NCI-H2171 treated with DMSO at 0.1 percent for 48 hours (cell line): ENCODE measurements at places on chromosomes 3 and 15.

DNA sequence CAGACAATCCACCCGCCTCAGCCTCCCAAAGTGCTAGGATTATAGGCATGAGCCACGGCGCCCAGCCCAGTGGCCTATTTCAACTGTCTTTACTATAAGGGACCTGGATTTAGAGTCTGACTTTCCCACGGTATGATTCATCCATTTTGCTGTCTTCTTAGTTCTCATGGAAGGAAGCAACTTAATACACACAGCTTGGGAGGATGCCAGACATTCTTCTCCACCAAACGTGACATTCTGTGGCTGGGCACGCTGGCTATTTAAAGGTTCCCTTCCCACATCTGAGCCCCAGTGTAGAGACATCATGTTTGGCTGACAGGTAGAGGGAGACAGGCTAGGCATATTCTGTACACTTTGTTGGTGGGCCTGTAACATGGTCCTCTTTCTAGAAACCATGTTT lies 26.2 kb downstream of the FAM43A start:
- no peak for DNase-seq

DNA sequence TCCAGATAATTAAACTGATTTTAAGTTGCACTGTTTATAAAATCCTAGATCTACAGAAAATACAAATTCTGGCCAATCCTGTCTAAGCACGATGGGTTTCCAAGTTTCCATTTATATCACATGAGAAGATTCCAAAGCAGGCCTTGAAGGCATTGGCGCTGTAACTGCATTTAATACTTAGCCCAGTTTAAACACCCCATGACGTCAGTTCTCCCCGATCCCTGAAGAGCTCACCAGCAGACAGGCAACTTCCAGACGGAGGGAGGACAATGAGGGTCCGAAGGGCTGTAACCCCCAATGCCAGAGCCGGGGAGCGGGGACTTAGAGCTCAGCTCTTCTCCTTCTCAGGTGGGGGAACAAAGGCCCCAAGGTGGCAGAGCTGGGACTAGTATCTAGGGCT lies 117.3 kb downstream of the XXYLT1 start:
- DNase-seq = no peak

DNA sequence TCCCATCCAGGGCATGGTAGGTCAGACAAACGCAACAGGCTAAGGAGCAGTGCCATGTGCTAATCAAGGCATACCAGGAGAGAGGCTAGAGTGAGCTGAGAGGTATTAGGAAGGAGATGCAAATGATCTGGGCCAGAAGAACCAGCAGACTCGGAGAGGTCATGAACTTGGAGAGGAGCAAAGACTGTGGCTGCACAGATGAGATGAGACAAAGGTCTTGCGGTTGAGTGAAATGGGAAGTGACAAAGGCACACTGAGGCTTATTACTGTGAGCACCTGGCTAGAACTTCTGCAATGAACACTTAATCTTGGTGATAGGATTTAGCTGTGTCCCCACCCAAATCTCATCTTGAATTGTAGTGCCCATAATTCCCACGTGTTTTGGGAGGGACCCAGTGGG lies 380.2 kb downstream of the ULK4 start:
- no peak for DNase-seq

DNA sequence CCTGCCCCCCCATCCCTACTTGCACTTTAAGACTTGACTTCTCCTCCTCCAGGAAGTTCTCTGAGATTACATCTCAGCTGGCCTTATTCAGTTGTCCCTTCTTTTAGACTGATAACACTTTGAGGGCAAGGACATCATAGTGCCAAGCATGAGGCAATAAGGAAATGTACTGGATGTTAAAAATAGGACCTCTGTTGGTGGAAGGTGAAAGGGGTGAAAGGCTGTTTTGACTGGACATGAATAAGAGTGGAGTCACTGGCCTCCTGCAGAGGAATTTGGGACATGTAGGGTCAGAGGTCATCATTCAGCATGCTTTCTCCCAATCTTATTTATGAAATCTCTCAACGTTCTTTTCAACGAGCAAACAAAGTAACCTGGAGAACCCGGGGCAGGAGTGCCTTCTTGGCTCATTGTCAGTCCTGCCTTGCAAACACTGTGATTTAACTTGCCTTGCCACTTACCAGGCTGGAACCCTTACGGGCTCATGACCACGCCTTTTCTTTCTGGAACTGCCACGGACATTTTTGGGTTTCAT lies 38.6 kb downstream of the TRIM71 start:
- no peak for DNase-seq

DNA sequence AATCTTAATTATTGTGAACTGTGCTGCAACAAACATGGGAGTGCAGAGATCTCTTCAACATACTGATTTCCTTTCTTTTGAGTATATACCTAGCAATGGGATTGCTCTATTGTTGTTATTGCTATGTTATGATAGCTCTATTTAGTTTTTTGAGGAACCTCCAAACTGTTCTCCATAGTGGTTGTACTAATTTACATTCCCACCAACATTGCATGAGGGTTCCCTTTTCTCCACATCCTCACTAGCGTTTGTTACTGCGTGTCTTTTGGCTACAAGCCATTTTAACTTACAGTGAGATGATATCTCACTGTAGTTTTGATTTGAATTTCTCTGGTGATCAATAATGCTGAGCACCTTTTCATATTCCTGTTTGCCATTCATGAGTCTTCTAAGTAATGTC lies 45.5 kb upstream of the TNFSF10 start:
- no peak for DNase-seq

DNA sequence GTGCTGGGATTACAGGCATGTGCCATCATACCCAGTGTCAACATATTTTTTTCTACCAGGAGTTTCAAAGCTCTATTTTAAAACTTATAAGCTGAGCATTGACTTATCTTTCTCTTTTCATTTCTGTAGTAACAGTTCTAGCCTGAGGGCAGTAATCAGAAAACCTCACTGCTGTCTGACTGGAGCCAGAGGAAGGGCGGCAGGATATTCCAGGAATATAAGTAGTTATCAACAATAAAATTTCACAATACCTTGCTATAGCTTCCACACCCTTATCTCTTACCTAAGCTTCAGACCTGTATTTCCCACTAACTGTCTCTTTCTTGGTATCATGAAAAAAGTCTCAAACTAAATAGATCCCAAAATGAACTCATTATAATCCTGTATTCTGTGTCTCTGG lies 5.1 kb upstream of the NEDD4 start:
- DNase-seq = no peak

DNA sequence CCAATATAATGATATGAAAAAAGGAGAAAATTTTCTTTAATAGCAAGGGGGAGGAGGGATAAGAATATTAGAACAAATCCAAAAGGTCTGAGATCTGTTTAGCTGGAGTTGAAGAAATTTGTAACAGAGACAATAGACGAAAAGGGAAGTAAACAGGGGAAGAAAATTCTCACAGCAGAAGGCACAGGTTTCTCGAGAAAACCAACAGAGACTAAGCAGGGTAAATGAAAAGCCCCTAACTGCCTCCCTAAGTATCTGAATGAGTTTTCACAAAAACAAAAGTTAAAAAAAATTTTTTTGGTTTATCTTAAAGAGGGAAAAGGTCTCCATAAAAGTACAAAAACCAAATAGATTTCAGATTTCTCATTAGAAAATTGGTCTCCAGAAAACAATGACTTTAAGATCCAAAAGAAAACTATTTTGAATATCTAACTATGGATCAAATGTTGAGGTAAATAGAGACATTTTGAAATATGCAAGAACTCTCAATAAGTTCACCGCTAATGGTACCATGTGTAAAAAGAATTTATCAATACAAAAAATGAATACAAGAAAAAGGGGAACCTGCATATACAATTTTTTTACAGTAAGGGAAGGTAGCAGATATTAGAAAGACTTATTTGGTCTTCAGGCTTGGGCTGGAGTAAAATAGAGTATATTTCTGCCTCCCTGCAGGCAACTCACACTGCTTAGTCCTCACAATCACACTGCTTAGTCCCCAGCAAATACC lies 23.9 kb upstream of the NEK10 start:
- no peak for DNase-seq

DNA sequence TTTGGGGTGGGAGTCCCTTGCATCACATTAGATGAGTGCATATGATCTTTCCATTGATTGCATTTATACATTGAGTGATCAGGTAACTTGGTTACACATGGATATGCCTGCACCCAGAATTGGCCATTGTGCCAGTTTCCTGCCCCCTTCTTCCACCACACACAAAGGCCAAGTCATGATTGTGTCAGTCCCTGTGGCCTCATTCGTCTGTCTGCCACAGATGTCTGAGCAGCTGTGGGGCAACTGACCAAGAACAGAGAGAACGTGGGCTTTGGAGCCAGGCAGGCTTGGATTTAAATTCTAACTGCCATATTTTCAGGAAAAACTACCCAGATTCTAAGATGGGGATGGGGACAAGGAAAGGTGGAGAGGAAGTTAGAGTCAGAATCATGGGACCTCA lies 27.0 kb downstream of the CCNL1 start:
- DNase-seq = no peak

- peak; percentile 60 for DNase-seq
Observed at GRCh38 chr15:63600001-63600615, 2.9 kb downstream of the FBXL22 start.

GRCh38 chr3:196219194-196219969 lies 3.0 kb downstream of the SLC51A start:
- DNase-seq = peak; percentile 35
